ENCODE measurements at places on chromosomes 12 and 14. TPM values are rescaled to one million over a fixed set of nuclear protein-coding genes. Genes with fewer than 3 reads are reported as not detected.

DNA sequence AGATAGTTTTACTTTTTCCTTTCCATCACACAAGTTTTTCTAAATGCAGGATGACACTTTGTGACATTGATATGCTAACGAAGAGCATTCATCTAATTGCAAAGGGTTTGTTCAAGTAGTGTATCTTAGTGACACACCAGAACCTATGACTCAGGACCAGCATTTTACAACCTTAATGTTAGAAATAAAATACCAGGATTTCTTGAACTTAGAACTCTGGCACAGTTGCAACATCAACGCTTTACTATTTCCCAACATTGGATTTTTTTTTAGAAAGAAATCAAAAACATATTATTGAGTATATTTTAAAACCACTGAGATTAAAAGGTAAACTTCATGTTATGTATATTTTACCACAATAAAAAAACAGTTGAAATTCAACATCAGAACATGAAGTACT is 17.9 kb upstream of the PLEKHG6 start:
- no peak for DNase-seq

GRCh38 chr12:128863957-128864356 is 10.7 kb downstream of the GLT1D1 start:
- no peak for DNase-seq

The CLECL1 gene
- total RNA-seq: not detected

- no peak for DNase-seq
Measured at GRCh38 chr14:31746326-31746725, 185.1 kb downstream of the NUBPL start.

DNA sequence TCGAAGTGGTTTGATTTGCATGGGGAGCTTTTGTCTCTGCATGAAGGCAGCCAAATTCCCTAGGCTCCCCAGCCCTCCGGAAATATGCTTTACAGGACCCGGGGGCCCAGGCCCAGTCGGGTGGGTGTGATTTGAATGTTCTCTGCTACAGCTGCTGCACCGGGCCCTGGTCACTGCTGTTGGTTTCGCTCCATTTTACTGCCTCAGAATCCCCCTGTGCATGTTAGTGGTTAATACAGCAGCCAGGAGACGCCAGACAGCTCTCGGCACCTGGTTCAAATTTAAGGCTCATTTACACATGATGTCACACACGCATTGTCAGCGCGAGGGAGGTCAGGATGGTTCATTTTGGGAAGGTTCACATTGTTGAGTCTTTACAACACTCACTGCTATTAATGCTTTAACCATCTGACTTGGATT is 99.6 kb downstream of the SLC38A6 start:
- DNase-seq: no peak

The KLHDC1 gene
- 2.0 TPM for total RNA-seq

- no peak for DNase-seq
Measured at GRCh38 chr14:93368996-93369712, 22.2 kb downstream of the COX8C start.

GRCh38 chr14:54498579-54498978 is 9.8 kb upstream of the GMFB start:
- no peak for DNase-seq

GRCh38 chr14:90693413-90693812 is 122.8 kb downstream of the TTC7B start:
- no peak for DNase-seq

GRCh38 chr14:78405079-78405856 is 235.1 kb downstream of the NRXN3 start:
- DNase-seq: no peak

- DNase-seq: no peak
Measured at GRCh38 chr12:67804168-67804567, 155.6 kb downstream of the DYRK2 start.

The OTOGL gene
- 0.12 TPM for total RNA-seq

DNA sequence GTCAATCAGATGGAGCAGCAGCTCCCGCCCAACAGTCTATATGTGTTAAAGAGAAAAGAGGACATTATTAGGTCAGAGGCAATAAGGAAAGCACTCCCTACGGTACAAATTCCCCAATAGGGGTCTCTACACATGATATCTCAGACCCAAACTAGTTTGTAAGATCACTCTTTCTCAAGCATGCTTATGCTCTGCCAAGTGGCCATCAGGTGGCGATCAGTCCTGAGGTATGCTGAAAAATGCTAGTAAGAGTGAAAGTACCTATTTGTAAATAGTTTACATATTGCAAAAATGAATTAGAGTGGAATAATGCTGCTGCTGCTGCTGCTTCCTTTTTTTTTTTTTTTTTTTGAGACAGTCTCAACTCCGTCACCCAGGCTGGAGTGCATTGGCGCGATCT is 61.0 kb downstream of the CPM start:
- no peak for DNase-seq

GRCh38 chr12:75437564-75437963 is 43.0 kb upstream of the GLIPR1 start:
- DNase-seq: no peak

DNA sequence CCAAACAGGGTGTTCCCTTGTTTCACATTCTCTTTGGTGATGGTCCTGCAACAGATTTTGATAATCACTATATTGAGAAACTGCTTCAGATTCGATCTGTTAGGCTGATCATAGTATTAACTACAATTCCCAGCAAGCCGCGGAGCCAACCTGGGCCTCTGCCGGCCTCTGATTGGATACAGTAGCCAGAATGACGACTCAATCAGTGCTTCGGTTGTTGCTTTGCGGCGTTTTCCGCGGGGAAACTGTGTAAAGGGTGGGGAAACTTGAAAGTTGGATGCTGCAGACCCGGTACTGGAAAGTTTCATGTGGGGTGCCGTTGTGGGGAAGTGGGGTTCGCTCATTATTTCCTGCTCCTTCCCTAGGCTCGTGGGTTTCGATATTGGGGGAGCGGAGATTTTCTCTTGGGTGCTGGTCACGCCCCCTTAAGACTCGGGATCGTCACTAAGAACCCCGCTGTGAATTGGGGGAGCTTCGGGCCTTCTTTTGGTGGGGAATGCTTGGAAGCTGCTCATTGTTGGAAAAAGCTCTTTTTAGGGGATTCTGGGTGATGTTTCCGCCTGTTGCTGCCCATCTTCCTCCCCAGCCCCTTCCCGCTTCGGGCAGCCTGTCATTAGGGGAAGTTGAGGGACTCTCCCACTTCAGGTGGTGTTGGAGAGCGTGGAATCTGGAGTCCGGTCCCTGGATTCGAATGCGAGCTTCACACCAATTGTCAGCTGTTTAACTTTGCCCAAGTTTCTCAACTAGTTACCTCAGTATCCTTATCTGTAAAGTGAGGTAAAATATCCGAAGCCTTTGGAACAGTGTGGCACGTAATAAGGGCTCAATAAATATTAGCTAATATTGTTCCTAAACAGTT is at the start of gene RAD51B:
TSS of gene RAD51B (plus strand) at position 217 of the 859 bp plus-strand sequence.
- DNase-seq: peak; percentile 79

DNA sequence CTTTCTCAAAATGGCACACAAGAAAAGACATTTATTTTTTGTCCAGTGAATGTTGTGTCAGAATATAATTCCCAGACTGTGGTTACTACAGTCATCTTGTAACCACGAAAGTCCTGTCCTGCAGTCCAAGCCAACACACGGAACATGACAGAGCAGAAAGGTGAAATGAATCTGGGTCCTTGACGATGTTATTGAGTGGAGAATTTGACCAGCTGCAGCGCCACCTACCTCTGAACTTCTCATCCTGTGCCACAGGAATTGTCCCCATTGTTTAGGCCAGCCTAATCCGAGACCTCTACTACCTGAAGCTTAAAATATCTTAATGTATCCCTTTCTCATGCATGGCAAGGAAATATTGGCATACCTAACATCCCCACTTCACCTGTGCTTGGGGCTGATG is 64.1 kb upstream of the OTX2 start:
- peak; percentile 14 for DNase-seq

The MANSC1 gene
- total RNA-seq: 5.5 TPM

The KCNK13 gene
- not detected for total RNA-seq

DNA sequence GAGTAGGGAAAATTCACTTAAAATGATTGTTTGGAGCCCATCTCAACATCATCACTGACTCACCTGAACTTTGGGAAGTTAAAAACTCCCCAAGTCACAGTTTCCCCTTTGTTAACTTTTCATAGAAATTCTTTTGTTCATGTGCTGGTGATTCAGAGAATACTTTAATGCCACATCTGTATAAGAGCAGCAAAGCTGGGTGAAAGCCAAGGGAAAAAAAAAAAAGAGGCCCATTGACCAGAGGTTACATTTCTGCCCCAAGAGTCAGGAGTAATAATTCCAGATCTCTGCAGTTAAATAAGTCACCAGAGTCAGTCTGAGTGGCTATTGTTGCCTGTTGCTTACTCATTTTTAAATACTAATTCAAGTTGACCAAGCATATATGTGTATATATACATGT is 136.4 kb upstream of the LGR5 start:
- DNase-seq: no peak

The MAP1LC3B2 gene
- 0.82 TPM for total RNA-seq

DNA sequence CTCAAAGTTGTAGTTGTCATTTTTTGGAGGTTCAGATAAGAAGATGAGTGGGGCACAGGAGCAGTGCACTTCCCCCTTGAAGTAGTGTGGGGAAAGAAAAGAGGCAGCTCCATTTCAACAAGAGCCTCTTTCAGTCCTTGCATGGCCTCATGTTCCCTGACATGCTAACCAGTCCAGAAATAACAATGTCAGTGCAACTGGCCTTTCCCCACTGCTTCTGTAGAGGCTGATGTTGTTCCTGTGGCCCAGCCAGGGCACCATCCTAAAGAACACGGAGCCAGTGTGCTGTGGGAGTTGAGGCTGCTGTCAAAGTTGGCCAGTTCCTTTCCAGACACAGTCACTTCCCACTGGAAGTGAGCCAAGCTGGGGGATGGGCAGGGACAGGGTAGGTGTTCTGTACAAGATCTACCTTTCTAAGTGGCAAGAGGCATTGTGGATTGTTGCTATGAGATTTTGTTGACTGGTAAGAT is 77.7 kb upstream of the SLC38A2 start:
- DNase-seq: no peak

DNA sequence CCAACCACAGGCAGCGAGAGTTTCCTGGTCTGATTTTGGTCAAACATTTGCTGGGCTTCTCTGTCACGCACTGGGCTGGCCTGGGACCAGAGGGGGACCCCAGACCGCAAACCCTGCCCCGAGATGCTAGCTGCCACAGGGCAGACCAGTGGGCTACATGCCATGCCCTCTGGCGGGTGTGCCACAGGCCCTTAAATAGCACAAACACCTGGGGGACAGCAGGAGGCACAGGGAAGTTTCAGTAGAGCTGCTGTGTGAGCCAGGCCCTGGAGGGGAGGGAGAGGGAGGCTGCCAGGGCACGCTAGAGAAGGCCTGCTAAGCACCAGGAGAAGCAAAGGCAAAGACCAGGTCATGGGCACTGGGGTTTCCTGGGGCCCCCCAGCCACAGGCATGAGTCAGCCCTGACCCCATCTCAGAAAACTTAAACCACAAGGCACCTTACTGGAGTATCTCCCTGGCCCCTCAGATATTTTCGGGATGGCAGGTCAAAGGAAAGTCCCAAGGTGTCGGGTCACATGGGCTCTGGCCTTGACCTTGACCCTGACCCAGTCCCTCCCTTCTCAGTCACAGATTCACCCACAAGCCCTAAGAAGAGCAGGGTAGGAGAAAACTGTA is 29.2 kb downstream of the ITPK1 start:
- no peak for DNase-seq

GRCh38 chr12:106389151-106389550 is 31.6 kb downstream of the POLR3B start:
- no peak for DNase-seq

DNA sequence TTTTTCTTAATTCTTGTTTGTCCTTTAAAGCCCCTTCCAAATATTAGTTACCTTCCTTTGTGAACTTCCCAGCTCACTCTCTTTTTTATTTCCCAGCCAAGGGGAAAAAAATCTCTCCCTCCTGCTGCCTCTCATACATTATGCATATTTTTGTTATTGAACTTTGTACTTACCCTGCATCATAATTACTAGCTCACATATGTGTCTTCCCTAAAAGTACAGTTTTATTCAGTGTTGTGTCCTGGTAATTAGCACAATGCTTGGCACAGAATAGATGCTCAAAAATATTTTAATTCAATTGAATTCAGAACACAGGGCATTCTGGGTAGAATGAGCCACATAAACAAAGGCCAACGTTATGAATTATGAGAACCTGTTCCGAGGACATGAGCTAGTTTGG is 91.9 kb downstream of the SCN8A start:
- DNase-seq: no peak

The KRT84 gene
- not detected for total RNA-seq

- peak; percentile 100 for DNase-seq
Measured at GRCh38 chr14:23094666-23095195, at the start of gene ACIN1. Gene ACIN1, minus strand, starts transcription at chr14:23095136. Its CDS starts 24 bp downstream, at chr14:23095112.

The TAS2R46 gene
- total RNA-seq: 0.89 TPM

- DNase-seq: no peak
Measured at GRCh38 chr12:121783766-121784165, 9.7 kb downstream of the RHOF start.

GRCh38 chr14:45705940-45706534 is 453.0 kb upstream of the MIS18BP1 start:
- DNase-seq: no peak

- no peak for DNase-seq
Measured at GRCh38 chr14:105100910-105101309, 35.7 kb upstream of the GPR132 start.

- DNase-seq: no peak
Measured at GRCh38 chr14:63371033-63371432, 52.3 kb upstream of the GPHB5 start.

DNA sequence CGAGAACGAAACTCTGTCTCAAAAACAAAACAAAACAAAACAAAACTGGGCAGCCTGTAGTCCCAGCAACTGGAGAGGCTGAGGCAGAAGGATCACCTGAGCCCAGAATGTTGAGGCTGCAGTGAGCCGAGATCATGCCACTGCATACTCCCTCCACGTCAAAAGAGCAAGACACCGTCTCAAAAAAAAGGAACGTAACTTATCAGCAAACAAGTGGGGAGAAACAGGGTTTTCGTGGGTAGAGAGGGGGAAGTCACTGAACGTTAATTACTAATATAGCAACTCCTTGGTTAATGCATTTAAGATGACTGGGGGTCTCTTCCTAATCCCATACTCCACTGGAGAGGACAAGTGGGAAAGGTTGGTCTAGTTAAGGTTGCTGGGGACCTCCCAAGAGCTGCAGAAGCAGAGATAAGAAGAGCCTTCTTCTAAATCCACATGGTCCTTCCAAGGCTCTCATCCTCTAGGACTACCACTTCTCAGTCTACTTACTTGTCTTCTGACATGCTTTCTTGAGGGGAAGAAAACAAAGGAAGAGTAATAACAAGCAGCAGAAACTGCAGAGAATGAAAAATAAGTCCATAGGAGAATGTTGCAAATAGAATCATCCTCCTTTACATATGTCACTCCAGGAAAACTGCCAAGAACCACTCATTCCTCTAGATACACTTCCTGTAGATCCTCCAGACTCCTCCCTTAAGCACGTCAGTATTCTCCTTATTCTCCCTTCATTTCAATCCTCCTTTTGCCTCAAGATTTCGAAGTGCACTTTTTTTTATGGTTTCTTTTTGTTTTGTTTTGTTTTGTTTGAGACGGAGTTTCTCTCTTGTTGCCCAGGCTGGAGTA is 5.8 kb downstream of the NUMB start:
- no peak for DNase-seq

- no peak for DNase-seq
Measured at GRCh38 chr12:128818065-128819022, 5.4 kb downstream of the SLC15A4 start.

- no peak for DNase-seq
Measured at GRCh38 chr14:71714225-71714624, 218.0 kb upstream of the RGS6 start.
